Neural crest cell (in vitro differentiated cells): ENCODE measurements at places on chromosomes 16 and 17. TPM values are rescaled to one million over a fixed set of nuclear protein-coding genes. Genes with fewer than 3 reads are reported as not detected.

The CORO1A gene
- 25.2 and 25.8 TPM in 2 replicates for total RNA-seq

The KCNJ18 gene
- total RNA-seq, result not detected in 2 replicates

The CCL16 gene
- total RNA-seq, result not detected in 2 replicates

The CFAP119 gene
- total RNA-seq, result 14.4 and 18.5 TPM in 2 replicates

GRCh38 chr16:28038409-28038808 is 25.1 kb downstream of the GSG1L start:
- no peak overlapping the region for H3K27ac ChIP-seq
- no peaks in the 10 kb centered on the region for H3K36me3 ChIP-seq
- DNase-seq, result no peak

- DNase-seq, result no peak
- no peaks in the 10 kb centered on the region for H3K27me3 ChIP-seq
- peaks cover 21% of the 10 kb centered on the region for H3K4me1 ChIP-seq
- no peaks in the 10 kb centered on the region for H3K36me3 ChIP-seq
These were observed 1.6 kb upstream of the TMEM220 start for GRCh38 chr17:10731408-10731879.

DNA sequence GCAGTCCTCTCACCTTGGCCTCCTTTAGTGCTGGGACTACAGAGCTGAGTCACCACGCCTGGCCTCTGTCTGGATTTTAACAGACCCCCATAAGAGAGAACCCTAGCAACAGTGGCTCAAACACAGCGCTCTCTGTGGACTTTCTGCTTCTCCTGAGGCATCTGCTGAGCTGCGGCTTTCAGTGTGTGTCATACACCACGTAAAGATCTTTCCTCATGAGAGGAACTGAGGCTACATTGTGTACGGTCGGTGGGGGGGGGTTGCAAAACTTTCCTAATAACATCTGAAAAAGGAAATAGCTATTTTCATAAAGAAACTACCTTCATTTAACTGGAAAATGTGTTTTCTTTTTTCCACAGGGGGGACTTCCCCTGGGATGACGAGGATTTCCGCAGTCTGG is 32.9 kb downstream of the DEF8 start:
- H3K27ac ChIP-seq, result no peak overlapping the region
- H3K36me3 ChIP-seq, result peaks cover 7% of the 10 kb centered on the region
- no peaks in the 10 kb centered on the region for H3K27me3 ChIP-seq
